ENCODE measurements at places on chromosomes 6 and 20. TPM values are rescaled to one million over a fixed set of nuclear protein-coding genes. Genes with fewer than 3 reads are reported as not detected.

The BLCAP gene
- 40.9 TPM for total RNA-seq

The RAB23 gene
- 40.6 TPM for total RNA-seq

The TRIM10 gene
- total RNA-seq, result not detected

The TBXT gene
- not detected for total RNA-seq

The SLC35D3 gene
- total RNA-seq, result not detected

The CCN6 gene
- total RNA-seq, result not detected

The GLP1R gene
- total RNA-seq, result not detected

The KCNQ2 gene
- total RNA-seq, result 1.4 TPM

The GRIK2 gene
- total RNA-seq, result not detected

The NKX2-2 gene
- not detected for total RNA-seq

The HDGFL1 gene
- not detected for total RNA-seq

The PTPRK gene
- total RNA-seq, result 18.5 TPM

The DLK2 gene
- 0.86 TPM for total RNA-seq

The ANKRD60 gene
- total RNA-seq, result not detected

The KHDC3L gene
- total RNA-seq, result not detected

The BCL2L1 gene
- 131 TPM for total RNA-seq

The ZBTB9 gene
- total RNA-seq, result 4.3 TPM

The GGTLC1 gene
- total RNA-seq, result not detected

The EYS gene
- under 0.01 TPM for total RNA-seq

The RALGAPA2 gene
- total RNA-seq, result 2.0 TPM

The ABHD16B gene
- total RNA-seq, result not detected

The HLA-DQB2 gene
- not detected for total RNA-seq

The MAK gene
- not detected for total RNA-seq

The SPTLC3 gene
- total RNA-seq, result 4.9 TPM

The SGK2 gene
- not detected for total RNA-seq

The PNLDC1 gene
- total RNA-seq, result 0.18 TPM

The KCNG1 gene
- 50.0 TPM for total RNA-seq

The CGA gene
- total RNA-seq, result 4.6 TPM

Data from myometrial cell (primary cell).